ENCODE measurements at places on chromosomes 1 and 21.

DNA sequence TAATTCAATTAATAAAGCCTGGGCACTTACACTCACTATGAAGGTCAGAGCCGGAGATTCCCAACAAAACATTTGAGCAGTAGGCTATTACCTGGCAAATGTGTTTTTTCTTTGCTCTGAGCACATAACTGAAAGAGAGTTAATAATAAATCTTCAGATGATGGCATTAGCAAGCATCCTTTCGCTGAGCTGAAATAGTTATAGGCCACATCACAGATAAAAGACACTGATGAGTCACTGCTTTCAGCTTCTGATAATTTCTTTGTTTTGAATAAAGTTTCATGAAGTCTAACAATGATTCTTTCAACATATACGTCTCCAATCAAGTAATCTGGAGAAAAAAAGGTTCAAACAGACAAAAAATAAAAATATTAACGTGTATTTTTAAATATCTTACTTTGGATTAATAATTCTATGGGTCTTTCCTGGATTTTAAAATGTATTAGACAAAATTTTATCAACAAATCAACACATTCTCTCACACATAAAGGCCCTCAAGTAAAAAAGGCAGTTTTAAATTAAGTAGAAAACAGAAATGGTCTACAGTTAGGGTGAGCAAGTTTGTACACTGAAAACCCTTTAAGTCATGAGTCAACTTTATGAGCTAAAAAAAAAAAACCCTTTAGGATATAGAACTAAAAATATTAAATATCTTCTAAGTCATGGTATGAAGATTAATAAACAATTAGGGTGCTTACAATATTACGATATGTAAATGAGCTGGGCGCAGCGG lies 33.1 kb downstream of the LTN1 start:
- no peak for DNase-seq

DNA sequence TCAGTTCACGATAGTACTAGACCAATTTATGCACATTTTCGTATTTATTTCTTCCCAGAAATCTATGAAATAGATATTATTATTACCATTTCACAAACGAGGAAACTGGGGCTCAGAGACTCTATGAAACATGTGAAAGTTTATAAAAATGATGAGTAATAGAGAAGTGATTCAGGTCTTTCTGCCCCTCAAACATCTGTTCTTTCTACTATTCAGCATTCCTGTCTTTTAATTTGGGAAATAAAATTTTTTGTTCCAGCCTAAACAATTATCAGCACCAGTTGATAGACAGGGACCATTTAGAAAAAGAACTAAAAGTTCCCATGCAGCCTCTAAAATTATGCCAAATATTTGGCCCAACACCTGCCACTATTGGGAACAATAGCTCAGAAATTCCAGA lies 585.1 kb downstream of the PTPRC start:
- no peak for DNase-seq

DNA sequence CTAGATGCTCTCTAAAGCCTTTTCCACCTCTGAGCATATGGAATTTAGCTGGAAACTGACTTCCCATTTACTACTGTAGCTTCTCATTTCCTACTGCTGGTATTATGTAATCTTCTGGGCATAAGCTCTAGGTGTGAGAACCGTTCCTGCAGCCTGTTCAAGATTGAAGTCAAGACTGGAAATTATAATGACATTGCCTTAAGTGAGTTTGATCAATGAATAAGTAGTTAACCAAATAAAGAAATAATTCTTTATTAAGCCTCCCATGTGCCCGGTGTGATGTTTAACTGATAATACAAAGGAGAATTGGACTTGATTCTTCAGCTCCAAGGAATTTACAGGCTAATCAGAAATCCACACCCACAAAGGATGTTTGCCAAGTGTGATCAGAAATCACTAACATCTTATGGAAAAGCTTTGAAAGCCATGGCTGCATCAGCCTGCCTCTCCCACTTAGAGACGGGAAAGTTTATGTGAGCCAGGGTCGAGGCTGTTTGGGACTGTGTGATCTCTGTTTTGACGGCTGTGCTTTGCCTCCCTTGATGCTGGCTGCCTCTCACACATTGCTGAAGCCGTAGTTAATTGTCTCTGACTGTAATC lies 36.4 kb upstream of the PRELP start:
- no peak for DNase-seq

GRCh38 chr1:203227371-203228083 lies 1.9 kb downstream of the CHIT1 start:
- no peak for DNase-seq

DNA sequence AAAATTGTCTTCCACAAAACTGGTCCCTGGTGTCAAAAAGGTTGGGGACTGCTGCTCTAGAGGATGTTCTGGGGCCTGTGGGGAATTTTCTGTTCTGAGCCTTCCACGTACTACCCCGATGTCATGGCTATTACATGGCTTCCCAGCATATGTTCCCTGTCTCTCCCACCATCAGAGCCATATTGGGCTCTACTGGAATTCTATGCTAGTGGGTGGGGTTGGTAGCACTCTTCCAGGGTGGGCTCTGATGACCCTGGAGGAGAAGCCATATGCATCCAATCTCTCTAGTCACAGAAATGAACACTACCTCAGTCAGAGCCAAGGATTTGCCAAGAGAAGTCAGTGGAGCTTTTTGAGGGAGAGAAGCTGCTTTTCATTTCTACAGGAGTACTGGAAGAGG lies 47.9 kb downstream of the SRRM1 start:
- DNase-seq, result no peak

DNA sequence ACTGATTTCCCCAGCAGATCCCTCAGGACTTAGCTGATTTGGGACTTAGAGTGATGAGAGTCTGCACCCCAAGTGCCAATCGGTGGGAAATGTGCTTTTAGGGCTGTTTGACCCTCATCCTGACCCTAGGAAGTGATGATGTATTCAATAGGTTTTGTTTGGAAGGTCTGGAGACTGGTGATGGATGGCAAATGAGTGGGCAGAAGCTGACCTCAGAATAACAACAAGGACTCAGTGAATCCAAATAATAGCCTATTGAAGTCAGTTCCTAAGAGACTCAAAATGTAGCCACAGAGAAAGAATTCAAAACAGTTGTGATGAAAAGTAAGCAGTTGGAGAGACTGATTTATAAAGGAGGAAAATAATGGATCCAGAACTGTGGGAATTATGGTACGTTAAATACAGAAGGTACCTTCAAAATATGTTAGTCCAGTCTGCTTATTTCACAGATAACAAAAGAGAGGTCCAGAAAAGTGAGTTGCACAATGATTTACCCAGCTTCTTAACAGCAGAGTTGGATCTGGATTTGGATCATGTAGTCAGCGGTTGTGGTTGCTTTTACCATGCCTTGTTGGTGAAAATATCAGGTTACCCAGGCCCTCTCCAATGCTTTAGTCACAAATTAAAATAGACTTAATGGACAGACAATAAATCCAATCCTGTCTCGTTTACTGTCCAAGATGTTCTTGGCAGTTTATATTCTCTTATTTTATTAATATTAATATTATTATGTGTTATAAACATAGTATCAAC lies 123.0 kb upstream of the PTBP2 start:
- DNase-seq, result no peak

GRCh38 chr1:3463013-3463385 lies 8.5 kb downstream of the ARHGEF16 start:
- DNase-seq, result no peak

GRCh38 chr1:12370333-12370975 lies 140.6 kb downstream of the VPS13D start:
- no peak for DNase-seq

DNA sequence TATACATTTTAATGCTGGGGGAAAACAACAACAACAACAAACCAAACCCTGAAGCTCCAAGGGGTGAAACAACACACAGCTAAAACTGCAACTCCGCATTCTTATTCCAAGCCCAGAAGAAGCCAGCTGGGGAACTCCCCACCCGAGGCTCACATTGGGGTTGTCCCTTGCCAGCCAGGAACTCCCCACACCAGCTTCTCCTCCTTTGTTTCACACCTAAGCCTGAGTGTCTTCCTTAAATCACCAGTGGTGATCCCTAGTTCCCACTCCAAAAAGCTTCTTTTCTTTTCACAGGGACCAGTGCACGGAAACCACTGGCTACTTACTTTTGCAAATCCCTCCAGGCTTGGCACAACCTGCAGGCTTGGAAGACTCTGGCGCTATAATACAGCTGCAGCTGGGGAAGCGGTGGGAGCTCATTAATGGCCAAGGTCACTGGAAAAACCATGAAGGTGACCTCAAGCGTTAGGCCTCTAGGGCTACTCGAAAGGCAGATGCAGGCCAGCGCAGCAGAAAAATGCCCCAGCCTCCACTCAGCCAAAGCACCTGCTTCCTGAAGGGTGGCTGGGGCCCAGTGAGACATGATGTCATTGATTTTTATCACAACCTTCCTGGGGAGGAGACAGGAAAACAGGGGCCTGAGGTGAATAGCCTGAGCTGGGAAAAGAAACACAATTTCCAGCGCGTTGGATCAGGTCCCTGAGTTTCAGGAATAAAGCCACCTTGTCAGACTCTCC lies 40.1 kb downstream of the TLR5 start:
- DNase-seq, result no peak

- DNase-seq, result no peak
Observed at GRCh38 chr1:241637604-241638003, 2.6 kb downstream of the CHML start.

GRCh38 chr1:76247261-76247852 lies 172.8 kb downstream of the ST6GALNAC3 start:
- no peak for DNase-seq

DNA sequence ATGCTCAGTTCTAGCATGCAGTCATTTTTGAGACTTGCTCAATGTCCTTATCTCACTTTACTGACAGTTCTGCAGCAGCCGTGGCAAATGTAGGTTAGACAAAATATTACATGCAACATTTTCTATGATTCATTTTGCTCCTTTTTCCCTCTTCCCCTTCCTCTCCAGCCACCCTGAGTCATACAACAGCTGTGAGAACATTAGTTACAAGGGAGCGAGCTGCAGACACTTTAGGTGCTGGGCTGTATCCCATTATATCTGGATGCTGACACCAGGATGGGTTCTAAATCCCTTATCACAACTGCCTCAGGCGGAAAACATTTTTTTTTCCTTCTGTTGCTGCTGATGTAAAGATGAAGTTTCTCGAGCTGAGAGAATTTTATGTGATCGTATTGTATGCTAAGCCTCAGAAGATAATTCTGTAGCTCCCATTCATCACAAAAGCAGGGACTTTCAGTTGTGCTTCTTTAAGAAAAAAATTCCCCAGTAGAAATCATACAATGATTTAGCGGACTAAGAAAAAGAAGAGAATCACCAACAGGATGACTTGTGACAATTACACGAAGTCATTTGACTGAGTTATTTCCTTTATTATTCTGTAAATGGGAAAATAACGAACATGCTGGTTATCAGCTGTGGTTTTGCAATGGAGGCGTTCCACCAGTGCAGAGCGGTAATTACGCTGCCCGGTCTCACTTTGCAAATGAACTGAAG lies 345.0 kb downstream of the DISC1 start:
- no peak for DNase-seq

DNA sequence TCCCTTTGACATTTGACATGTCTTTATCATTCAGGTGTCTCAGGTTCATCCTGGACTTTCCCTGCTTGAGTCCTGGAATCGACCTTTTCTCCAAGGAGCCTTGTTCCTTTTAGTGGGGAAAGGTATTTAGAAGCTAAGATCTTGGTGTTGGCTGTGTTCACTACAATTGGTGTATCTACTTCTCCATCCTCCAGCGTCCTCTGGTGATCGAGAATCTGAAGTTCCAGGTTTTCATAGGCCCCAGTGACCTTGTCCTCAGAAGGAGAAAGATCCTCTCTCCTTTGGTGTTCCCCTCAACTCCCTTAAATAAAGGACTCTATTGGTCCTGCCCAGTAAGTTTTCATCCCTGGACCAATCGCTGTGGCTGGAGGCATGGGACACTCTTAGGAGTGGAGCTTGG lies 22.1 kb downstream of the MROH7 start:
- no peak for DNase-seq

DNA sequence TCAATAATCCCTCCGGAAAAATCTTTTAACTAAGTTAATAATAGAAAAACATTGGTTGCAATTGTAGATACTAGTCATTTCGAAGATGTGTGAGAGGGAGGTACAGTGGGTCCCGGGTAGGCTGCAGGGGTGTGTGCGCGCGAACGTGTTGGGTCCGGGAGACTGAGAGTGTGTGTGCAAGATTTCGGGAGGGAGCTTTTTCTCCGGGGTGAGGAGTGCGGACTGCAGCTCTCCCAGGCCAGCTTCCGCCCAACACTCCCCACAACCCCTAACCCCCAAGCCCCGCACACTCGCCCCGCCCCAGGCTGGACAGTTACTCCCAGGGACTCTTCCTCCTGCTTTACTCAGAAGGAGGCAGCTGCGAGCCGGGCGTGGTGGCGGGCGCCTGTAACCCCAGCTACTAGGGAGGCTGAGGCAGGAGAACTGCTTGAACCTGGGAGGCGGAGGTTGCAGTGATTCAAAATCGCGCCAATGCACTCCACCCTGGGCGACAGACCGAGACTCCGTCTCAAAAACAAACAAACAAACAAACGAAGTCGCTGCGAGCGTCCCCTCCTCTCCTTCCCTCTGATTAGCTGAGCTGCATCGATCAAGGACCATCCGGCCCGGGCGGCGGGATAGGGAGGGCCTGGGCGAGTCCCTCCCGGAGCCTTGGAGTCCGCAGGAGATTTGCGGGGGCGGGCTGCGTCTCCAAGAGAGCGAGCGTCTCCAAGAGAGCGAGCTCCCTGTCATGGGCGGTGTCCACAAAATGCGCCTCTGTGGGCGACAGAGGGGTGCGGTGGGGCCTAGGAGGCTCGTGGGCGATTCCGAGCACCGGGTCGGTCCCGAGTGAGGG lies 28.3 kb upstream of the PPM1J start:
- DNase-seq, result no peak

DNA sequence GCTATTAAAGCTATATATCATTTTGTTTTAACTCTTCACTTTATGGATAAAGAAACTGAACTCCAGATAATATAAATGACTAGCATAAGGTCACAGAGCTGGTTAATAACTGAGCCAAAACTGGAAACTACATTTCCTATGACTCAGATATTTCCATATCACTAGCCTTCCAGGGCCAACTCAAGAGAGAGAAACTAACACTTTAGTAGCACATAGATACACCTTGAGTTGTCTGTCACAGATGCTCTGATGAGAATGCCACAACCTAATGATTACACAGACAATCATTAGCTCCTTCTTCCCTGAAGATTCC lies 40.7 kb downstream of the NME7 start:
- no peak for DNase-seq

- no peak for DNase-seq
Observed at GRCh38 chr1:170133766-170134495, 11.8 kb upstream of the NTMT2 start.

- no peak for DNase-seq
Observed at GRCh38 chr1:230595181-230595580, 47.1 kb upstream of the COG2 start.

GRCh38 chr1:200426196-200426595 lies 16.4 kb upstream of the ZNF281 start:
- DNase-seq, result no peak

DNA sequence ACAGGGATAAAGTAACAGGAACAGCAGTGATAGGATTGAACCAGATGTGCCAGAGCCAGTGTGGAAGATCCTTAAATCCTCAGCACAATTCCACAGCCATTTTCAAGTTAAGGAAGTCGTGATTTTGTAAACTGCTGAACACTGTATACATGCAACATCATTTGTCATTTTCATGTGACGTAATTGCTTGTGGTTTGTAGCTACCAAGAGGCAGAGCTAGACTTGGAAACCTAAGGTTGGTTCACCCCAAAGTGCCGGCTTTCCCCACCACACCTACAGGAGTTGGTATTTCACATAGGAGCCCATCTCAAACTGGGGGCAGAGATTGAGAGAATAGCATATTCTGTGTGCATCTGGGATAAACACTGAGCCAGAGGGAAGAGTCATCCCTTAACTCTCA lies 113.9 kb downstream of the CAPN8 start:
- DNase-seq, result no peak

- no peak for DNase-seq
Observed at GRCh38 chr1:160806109-160806665, 10.2 kb downstream of the LY9 start.
